ENCODE measurements at places on chromosomes 1 and 21. TPM values are rescaled to one million over a fixed set of nuclear protein-coding genes. Genes with fewer than 3 reads are reported as not detected.
A peak's percentile ranks its signal among the peaks of the same experiment; 100 is the strongest.

DNA sequence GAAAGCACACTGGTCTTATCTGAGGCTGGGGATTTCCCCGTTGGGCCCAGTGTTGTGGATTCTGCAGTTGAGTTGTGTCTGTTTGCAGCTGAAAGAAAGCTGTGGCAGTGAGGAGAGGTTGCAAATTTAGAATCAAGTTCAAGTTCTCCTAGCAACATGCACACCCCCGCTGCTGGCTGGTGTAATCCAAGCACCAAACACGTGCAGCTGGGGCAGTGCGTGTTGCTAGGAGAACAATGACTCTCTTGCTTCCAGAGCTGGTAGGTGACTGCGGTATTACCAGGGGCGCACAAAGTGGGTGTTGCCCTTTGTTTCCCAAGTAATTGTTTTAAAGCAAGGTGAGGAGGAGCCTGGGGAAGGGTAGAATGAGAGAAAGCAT, 91.5 kb downstream of the IER5 start:
- peaks cover 9% of the 10 kb centered on the region for H3K4me1 ChIP-seq
- no peak for DNase-seq
- H3K27me3 ChIP-seq: peaks cover 27% of the 10 kb centered on the region
- no peaks in the 10 kb centered on the region for H3K36me3 ChIP-seq

GRCh38 chr1:25245393-25245792, 1.9 kb downstream of the RSRP1 start:
- H3K27ac ChIP-seq: no peak overlapping the region
- peak overlapping the region; percentile 98 for H3K4me3 ChIP-seq
- H3K4me1 ChIP-seq: peaks cover 46% of the 10 kb centered on the region
- peaks cover 2% of the 10 kb centered on the region for H3K27me3 ChIP-seq

DNA sequence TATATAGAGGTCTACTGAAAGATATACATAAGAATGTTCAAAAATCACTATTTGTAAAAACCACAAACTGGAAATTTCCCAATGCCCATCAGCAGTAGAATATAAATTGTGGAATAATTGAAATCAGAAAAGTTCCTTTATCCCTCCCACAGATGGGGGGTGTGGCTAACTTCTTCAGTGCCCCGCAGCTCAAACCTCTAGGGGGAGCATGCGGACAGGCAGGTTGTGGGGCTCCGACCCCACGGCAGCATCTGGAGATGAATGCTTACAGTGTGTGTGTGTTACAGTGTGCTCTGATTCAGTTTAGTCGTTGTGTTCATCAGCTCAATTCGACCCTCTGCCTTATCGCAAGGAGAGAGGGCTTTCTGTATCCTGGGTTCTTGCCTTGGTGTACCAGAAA, 262.1 kb upstream of the LRRC7 start:
- H3K4me3 ChIP-seq: no peak overlapping the region
- H3K36me3 ChIP-seq: no peaks in the 10 kb centered on the region
- no peaks in the 10 kb centered on the region for H3K27me3 ChIP-seq
- H3K27ac ChIP-seq: no peak overlapping the region
- H3K4me1 ChIP-seq: no peaks in the 10 kb centered on the region

- DNase-seq: no peak
- no peak overlapping the region for H3K4me3 ChIP-seq
- H3K27me3 ChIP-seq: no peaks in the 10 kb centered on the region
- no peaks in the 10 kb centered on the region for H3K4me1 ChIP-seq
- H3K36me3 ChIP-seq: no peaks in the 10 kb centered on the region
Measured at GRCh38 chr1:193524616-193525015, 338.2 kb upstream of the B3GALT2 start.

- DNase-seq: no peak
- H3K27ac ChIP-seq: no peak overlapping the region
- H3K36me3 ChIP-seq: no peaks in the 10 kb centered on the region
- H3K4me1 ChIP-seq: no peaks in the 10 kb centered on the region
Measured at GRCh38 chr1:212518188-212519054, 85.7 kb downstream of the NENF start.

DNA sequence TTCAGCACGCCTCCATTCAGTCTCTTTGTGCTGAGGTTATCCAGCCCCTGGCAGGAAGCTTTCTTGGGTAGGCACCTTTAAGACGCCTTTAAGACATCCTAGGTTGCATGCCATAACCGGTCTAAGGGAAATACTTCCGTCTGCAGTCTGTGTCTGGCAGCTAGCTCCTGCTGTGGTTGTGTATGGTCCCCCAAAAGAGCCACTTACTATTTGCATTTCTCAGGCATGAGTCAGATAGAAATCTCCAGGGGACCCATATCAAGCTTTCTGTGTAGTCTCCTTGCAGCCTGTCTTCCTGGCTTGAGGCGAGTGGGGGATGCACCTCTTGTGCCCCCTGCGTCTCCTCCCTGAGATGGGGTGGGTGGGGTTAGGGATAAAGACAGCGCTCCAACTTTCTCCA, 10.0 kb upstream of the RYR2 start:
- H3K27me3 ChIP-seq: no peaks in the 10 kb centered on the region
- no peak overlapping the region for H3K27ac ChIP-seq
- no peaks in the 10 kb centered on the region for H3K4me1 ChIP-seq
- H3K4me3 ChIP-seq: no peak overlapping the region

The HAX1 gene
- total RNA-seq: 113 TPM

The GJA9 gene
- total RNA-seq: not detected

All from activated T-helper 2 cell treated with anti-CD3 and anti-CD28 coated beads, Interferon-gamma antibody, Interleukin-2, Interleukin-4, amounts not matched to agents 10 μg/mL and 5 μg/mL and 100 μg/mL, durations not matched to agents 14 hours and 24 hours and 36 hours (primary cell).